ENCODE measurements at places on chromosomes 7 and 10. TPM values are rescaled to one million over a fixed set of nuclear protein-coding genes. Genes with fewer than 3 reads are reported as not detected.

The SFTPA1 gene
- total RNA-seq, result not detected

- DNase-seq, result no peak
Measured at GRCh38 chr7:3069771-3070449, 26.2 kb upstream of the CARD11 start.

DNA sequence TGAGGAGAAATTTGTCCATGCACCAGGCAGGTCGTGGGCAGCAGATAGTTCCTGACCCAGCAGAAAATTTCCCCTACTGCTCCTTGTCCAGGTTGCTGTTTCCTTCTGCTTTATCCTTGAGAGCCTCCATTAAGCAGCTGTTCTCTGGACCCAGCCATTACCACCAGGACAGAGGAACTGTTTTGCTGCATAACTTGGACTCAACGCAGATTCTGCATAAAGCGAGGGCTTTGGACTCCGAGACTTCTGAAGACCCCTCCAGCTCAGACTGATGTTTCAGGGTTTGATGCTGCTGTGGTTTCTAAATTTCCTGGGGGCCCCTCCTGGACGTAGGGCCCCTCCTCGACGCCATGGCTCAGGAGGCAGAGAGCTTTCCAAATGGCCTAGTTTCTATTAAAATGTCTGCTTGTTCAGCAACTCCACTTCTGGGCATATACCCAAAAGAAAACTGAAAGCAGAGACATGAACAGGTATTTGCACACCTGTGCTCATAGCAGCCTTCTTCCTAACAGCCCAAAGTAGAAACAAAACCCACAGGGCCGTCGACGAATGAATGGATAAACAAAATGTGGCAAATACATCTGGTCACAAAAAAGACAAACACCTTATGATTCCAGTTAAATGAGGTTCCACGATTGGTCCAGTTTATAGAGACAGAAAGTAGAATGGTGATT lies 28.3 kb upstream of the LMTK2 start:
- DNase-seq, result no peak

DNA sequence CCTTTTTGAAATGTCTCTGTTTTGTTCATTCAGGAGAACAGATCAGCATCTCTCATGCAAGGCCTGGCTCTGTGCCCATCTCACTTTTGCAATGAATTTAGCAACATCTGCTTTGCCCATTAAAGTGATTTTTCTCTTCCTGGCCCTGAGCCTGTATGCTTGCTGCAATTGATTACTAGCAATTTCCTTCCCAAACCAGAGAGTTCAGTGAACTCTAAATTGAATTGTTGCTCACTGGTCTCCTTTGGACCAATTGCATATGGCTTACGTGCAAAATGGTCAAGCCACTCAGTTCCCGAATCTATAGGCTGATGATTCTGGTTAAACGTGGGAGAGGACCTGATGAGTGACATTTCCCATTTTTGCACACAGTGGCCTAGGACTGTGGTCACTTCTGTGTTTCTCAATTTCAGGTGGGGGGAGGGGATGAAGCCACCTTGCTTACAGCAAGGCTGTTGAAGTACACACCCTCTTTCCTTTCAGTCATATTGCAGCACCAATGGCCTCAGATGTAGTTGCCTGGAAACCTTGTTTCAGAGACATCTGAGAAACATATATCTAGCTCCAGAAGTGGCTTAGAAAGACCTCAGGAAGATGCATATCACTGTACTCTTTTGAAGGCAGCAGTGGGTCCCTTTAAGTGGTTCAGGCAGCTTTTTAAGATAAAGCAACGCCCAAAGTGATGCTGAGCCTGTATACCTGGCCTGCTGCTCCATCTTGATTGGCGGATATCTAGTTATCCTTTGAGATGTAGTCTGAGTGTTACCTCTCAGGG lies 201.4 kb downstream of the PTEN start:
- no peak for DNase-seq

The ADAM22 gene
- 1.5 TPM for total RNA-seq

GRCh38 chr10:59898125-59898835 lies 8.1 kb downstream of the CCDC6 start:
- DNase-seq, result no peak

DNA sequence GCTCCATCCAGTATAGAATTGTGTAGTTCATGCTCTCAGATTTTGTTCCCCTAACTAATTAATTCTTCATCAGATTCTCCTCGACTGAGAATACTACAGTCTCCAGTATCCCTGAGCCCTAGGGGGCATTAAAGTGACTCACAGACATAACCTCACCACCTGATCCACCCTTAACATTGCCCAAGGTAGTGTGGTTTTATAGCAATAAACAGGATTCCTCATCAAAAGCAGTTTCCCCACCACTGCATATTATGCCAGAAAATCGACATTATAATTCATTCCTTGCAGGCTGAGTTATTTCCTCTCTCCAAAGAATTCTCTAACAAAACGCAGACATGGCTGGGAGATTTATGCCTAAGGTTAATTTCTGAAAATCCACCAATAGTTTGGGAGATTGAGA lies 1402.5 kb upstream of the CELF2 start:
- no peak for DNase-seq

- DNase-seq, result no peak
Measured at GRCh38 chr10:32501906-32502305, 56.0 kb downstream of the CCDC7 start.

DNA sequence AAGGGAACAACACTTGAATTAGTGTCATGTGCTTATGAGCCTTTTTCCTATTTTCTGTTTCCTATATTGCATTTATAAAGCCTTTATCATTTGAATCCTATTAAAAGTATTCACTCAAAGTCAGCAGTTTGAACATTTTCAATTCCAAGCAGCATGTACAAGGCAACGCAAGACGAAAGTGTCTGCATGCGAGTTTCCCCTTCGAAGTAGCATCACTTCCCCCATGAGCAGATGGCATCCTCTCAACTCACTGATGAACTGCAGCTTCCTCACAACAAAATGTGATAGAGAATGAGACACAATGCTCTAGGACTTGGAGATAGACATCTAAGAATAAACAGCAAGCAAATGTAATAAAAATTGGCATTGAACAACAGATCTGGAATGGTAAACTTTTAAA lies 270.7 kb downstream of the PRPF18 start:
- no peak for DNase-seq

DNA sequence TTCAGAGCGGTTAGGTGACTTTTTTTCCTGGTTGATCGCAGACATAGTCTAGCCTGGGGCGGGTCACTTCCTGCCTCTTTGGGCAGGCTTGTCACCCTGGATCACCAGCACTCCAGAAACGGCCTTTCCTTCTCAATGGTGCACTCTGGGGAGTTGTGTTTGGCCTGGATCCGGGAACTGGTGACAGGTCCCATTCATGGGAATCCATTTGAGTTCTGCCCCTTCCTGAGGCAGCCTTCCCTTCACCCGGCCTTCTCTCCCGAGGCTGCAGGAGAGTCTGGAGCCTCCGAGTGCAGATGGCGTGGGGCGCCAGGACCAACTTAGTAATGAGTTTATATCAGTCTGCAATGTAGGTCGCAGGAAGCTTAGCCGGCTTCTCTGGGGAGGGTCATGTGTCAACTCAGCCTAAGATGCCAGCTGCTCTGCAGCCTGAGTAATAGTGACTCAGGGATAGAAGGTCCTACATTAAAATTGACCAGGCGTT lies 54.2 kb downstream of the TACR2 start:
- DNase-seq, result no peak

DNA sequence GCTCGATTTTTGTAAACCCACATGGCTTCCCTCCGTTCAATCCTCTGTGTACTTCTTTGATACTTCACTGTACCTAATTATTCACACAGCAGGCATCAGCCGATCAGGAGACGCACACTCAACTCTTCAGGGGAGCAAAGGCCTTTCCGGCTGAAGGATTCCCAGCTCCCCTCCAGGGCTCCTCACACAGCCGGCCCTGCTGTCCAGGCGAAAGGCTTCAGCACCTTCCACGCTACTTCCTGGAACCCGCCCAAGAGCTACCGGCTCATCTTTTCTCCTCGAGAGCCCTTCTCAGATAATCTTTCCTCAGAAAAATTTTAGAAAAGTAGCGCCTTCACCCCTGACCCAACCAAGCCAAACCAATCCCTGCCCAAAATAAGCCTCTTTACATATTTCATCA lies 270.4 kb downstream of the ZMYND11 start:
- DNase-seq, result no peak

The PAX4 gene
- total RNA-seq, result not detected

DNA sequence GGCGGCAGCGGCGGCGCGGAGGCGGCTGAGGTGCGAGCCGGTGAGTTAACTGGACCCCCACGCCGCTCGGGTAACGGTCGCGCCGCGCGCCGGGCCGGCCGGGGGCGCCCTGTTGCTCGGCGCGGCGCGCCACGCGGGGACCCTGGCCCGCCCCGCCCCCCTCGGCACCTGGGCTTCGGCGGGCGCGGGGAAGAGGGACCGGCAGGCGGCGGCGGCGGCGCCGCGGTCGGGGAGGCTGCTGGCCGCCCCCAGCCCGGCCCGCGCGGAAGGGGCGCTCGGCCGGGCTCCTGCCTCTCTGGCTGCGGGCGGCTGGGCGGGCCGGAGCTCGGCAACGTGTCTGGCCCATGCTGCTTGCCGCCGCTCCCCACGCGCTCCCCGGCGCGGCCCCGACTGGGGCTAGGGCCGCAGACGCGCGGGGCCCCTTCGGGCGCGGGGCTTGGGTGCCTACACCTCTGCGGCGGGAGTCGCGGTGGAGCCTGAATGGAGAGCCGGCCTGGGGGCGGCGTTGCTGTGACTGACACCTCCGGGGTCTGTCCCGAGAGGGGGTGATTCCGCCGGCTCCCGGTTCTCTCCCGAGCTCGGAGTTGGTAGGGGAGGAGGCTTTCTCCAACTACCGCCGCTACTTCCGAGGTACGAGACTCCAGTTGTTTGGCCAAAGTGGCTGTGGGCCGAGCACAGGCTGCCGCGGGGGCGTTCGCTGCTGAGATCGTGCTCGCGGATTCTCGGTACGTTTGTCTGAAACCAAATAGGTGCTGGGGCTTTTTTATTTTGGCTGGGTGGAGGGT lies 494 bp downstream of the PALS2 start:
- DNase-seq, result no peak

The OR2F1 gene
- total RNA-seq, result not detected

All from pulmonary artery endothelial cell (primary cell).